ENCODE measurements at places on chromosomes 4 and X. TPM values are rescaled to one million over a fixed set of nuclear protein-coding genes. Genes with fewer than 3 reads are reported as not detected.

DNA sequence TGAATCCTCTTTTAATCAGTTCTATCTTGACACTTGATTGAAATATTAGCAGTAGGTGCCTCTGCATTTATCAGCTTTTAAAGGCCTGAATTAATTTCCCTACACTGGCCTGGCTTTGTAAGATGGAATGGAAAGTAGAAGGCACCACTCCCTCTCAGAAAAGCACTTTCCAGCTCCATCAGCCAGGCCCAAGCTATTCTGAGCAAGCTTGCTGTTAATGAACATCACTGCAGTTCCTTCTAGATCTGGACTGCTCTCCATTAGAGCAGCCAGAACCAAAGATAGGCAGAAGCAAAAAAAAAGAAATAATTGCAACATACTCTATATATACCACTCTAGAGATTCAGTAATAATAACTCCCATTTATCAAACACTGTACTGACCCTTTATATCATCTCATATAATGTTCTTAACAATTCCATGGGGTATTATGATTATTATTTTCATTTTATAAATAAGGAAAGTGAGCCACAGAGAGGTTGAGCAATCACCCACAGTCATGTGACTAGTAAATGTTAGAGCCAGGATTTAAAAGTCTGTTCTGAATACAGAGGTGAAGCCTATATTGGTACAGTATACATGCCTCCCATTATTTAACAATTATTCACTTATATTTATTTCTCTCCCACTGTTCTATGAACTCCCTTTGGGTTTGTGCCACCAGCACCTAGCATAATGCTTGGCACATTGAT, 39.4 kb upstream of the GPC3 start:
- no peaks in the 10 kb centered on the region for H3K27me3 ChIP-seq
- no peak overlapping the region for H3K4me3 ChIP-seq
- no peaks in the 10 kb centered on the region for H3K4me1 ChIP-seq
- DNase-seq = no peak

The CLGN gene
- 3.2 TPM for total RNA-seq

GRCh38 chr4:138978028-138978585, 37.5 kb upstream of the NOCT start:
- no peaks in the 10 kb centered on the region for H3K27me3 ChIP-seq
- H3K36me3 ChIP-seq = no peaks in the 10 kb centered on the region
- H3K27ac ChIP-seq = no peak overlapping the region
- no peak overlapping the region for H3K4me3 ChIP-seq

- H3K36me3 ChIP-seq = no peaks in the 10 kb centered on the region
- no peaks in the 10 kb centered on the region for H3K4me1 ChIP-seq
- DNase-seq = no peak
- no peaks in the 10 kb centered on the region for H3K27me3 ChIP-seq
- H3K4me3 ChIP-seq = no peak overlapping the region
Observed at GRCh38 chrX:81261576-81261975, 59.7 kb downstream of the SH3BGRL start.
